ENCODE measurements at places on chromosomes 4 and X.

- DNase-seq = no peak
These were observed 177.6 kb downstream of the CPE start for GRCh38 chr4:165556383-165556782.

- DNase-seq = no peak
These were observed 45.3 kb downstream of the ANK2 start for GRCh38 chr4:113094802-113095201.

DNA sequence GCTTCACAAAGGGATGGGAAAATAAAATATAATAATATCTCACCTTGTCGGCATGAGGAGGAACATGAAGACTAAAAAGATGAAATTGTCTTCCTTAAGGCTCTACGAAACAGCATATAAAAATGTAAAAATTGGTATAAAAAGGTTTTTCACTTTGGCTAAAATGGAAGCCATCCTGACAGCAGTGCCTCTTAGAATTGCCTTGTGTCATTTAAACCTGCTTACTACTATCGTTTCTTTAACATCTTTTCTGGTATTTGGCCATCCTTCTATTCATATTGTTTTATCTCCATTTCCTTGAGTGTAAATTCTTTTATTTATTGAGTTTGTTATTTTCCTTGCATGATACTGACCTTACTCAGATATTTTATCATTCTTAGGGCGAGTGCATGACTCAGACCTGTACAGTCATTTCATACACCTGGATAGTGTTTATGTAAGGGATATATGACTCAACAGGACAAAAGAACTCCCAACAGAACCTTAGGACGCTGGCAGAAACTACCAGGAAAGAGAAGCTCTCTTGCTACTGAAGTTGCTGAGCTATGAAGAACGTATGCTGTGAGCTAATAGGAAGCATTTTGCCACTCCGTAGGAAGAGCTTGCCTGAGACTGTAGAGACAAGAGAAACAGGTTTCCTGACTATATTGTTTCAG is 5.8 kb upstream of the CDKN2AIP start:
- DNase-seq = no peak

DNA sequence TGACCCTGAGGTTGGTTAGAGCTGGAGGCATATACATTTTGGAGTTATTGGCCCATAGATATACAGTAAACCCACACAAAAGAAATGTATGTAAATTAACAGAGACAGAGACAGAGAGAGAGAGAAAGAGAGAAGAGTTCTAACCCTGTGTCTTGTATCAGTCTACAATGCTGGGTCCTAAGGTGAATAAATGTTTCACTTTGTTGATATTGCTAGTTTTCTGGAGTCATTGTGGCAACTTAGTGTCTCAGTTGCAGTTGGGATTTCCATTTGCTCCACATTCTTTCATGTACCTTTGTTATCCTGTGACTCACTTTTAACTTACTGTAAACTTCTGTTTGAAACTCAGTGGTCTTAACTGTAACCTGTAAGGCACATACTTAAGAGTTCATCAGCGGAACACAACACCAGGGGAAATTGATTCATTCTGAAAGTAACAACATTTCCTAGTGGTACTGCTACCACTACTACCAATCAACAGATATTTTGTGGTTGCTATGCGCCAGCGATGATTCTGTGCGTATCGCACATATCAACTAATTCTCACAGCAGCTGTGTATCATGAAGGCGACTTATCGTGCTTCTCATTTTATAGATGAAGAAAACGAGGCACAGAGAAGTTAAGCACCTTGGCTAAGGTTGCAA is 38.5 kb upstream of the ETDA start:
- DNase-seq = peak; percentile 17

DNA sequence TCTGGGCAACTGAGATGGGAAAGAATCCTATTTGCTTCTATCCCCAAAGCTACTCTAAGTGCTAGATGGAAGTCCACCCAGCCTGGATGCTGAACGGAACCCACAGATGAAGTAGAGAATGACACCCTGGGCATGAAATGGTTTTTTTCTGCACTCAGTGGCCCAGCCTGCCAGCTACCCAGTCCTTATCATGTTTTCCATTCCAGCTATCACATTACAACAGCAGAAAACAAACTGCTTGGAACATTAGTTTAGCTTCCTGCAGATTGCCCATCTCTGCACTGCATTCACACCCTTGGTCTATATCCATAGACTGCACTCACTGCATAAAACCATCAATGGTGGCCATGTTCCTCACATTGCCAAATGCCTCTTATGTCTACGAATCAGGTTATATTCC is 79.1 kb downstream of the NYX start:
- DNase-seq = no peak

GRCh38 chrX:69298466-69299140 is 133.3 kb upstream of the PJA1 start:
- no peak for DNase-seq

- DNase-seq = peak; percentile 1
These were observed at the start of gene PCDH18 for GRCh38 chr4:137531986-137532868. TSS of gene PCDH18 (minus strand) at chr4:137532494. CDS start at chr4:137532088, 406 bp downstream.

DNA sequence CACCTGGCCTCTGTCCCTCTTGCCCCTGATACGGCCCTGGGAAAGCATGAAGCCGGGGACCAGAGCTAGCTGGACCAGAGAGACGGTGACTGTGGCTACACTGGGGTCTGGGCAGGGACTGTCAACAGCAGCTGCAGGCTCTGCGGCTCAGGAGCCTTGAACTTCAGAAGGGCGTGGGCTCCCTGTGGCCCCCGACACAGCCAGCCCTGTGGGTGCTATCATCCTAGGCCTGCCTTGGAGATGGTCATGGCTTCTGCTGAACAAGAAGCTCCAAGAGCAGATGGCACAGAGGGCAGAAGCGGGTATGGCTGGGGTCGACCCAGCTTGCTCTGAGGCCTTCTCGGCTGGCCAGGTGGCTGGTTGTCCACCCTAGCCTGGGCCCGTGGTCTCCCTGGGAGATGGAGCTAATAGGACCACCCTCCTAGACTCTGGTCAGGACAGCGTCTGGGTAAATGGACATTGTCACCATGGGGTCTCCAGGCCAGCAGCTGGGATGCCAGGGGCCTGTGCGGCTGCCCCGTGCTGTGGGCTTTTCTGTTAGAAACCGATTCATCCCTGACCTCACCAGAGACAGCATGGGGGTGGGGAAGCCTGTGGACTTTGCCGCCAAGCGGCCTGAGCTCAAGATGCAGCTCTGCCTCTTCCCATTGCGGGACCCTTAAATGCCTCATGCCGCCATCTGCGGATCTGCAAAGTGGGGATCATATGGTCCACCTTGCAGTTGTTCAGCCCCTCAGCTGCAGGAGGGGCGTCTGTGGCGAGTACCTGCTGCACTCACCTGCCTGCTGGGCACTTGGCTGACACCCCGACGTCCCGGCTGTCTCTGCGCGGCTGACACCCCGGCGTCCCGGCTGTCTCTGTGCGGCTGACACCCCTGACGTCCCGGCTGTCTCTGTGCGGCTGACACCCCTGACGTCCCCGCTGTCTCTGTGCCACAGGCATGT is 21.1 kb downstream of the CPZ start:
- DNase-seq = no peak

DNA sequence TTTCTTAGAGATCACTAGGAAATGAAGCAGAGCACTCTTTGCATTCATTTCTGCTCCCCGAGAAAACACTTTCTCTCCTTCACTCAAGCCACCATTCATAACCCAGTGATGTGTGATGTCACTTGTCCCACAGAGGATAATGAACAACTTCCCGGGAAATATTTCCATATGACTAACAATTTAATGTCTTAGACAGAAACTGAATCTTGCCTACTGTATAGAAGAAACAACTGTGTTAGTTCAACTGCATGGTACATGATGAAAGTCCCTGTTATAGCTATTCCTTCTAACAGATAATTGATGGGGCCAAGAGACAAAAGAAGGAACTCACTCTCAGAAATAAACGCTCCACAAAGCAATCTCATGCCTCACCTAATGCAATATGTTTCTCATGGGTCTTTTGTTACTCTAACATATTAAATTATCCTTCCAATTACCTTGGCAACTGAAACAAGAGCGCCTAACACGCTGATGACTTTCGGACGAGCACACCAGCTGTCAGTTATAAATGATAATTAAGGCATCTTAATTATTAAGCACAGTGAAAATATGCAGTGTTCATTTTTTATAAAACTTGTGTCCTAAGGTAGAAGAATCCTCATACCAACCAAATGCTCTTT is 113.7 kb upstream of the TLR3 start:
- no peak for DNase-seq

DNA sequence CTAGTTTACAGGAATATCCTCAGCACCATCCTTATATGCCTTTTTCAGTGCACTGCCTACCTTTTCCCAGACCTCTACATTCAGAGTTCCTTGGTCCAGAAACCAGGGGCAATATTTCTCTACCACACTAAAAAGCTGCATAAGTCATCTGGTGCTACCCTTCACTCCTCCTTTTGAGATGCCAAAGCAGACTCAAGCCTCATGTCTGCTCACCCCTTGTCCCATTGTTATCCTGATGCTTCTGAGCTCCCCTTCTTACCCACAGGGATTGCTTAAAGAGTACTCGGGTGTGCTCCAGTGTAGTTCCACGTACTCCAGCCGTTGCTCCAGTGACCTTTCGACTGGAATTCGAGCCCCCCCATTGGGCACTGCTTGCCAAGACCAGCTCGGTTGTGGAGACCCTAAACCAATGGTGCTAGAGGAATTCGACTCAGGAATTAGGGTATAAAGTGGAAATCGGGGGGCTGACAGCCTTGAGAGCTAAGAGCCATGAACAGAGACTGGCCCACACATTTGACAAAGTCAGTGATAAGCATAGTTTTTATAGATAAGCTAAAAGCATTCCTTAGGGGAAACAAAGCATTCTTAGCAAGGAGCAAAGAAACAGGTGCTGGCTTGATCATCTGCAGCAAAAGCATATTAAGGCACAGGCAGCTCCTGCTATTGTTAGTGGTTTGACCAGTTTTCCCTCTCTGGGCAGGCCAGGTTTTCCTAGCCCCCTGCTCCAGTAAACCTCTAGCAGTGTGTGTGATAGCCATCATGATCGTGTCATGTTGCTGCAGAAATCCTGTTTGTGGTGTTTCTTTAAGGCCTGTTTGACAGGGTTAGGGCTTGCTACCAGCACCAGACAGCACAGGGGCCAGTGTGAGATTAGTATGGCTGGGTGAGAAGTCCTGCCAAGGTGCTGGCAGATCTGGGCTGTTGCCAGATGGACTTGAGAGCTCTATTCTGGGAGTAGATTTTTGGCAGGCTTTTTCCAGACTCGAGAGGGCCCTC is 57.5 kb upstream of the WDR1 start:
- no peak for DNase-seq
